ENCODE measurements at places on chromosomes 11 and 22.
A peak's percentile ranks its signal among the peaks of the same experiment; 100 is the strongest.

- DNase-seq = no peak
These were observed 352.3 kb upstream of the B3GAT1 start for GRCh38 chr11:134764367-134764766.

DNA sequence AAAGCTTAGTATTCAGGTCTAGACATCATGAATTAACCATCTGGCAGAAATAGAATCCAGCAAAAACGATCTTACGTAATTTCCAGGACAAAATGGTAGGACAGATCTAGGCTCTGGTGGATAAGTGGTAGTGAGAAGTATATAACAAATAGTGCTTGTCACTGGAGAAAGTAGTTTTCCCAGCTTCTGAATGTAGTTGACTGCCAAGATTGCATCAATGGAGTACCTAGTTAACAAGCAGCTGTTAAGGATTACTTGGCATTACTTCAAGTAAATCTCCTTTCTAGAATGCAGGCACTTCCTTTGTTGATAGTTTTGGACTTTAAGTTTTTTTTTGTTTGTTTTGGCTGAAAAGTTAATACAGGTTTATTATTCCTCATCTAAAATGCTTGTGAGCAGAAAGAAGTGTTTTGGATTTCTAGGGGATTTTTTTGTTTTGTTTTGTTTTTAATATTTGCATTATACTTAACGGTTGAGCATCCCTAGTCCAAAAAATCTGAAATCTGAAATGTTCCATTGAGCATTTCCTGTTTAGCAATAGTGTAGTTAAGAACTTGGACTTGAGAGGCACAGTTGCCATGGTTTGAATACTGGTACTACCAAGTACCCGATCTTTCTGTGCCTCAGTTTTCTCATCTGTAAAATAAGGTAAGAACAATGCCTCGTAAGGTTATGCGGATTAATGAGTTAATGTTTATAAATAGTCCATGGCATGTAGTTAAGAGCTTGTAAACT lies 20.3 kb downstream of the FAM118B start:
- DNase-seq = peak; percentile 8

- DNase-seq = no peak
These were observed 41.3 kb downstream of the CECR2 start for GRCh38 chr22:17410576-17410975.

DNA sequence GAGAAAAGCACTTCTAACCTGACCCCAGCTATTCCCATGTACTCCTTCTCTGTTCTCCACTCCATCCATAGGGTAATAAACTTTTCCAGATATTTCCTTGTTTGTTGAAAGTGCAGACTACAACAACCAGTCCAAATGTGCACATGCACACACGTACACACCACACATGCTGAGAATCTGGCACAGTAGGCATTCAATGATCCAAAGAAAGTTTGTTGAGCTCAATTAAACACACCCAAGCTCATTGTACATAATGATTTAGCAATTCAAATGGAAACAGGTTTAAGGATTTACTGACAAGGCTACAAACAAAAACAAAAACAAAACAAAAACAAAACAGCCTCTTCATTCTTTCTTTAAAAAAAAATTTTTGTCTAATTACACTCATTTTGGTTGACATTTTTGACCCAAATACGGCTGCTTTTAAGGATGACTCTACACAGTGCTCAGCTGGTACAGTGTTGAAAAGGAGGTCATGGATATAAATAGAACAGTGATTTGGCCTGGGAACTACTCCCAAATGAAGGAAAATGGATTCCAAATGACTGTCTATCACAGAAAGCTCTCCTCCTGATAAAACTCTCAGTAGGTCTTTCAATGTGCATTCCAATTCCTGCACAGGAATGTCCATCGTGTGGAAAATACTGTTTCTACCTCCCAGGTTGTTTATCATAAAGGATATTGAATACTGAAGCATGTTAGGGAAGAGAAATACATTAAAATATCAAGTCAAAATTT lies 232.2 kb downstream of the GUCY1A2 start:
- no peak for DNase-seq

DNA sequence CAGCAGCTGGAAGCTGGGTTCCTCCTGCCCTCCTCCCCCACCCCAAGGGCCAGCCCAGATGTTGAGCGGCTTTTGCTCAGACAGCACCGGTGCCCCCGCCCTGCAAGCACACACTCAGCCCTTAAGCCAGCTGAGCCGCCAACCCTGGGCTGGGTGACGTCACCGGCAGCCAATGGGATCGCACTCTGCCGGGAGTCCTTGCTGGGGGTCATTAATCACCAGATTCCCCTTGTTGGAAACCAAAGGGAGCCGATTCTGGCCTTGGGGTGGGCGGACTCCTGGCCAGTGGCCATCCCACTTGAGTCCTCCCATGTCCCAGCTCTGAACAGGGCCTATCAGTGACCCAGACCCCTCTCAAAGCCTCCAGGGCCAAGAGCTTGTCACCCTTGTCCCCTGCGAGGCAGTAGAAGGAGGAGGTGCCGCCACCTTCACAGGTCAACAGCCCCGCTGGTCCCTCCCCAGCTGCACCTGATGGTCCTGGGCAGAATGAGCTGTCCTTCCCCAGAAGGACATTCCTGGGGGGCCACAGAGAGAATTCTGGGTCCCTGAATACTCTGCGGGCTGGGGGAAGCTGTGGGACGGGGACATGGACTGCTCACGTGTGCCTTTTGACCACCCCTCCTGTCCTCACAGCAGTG lies 7.4 kb downstream of the DUSP8 start:
- DNase-seq = peak; percentile 60

DNA sequence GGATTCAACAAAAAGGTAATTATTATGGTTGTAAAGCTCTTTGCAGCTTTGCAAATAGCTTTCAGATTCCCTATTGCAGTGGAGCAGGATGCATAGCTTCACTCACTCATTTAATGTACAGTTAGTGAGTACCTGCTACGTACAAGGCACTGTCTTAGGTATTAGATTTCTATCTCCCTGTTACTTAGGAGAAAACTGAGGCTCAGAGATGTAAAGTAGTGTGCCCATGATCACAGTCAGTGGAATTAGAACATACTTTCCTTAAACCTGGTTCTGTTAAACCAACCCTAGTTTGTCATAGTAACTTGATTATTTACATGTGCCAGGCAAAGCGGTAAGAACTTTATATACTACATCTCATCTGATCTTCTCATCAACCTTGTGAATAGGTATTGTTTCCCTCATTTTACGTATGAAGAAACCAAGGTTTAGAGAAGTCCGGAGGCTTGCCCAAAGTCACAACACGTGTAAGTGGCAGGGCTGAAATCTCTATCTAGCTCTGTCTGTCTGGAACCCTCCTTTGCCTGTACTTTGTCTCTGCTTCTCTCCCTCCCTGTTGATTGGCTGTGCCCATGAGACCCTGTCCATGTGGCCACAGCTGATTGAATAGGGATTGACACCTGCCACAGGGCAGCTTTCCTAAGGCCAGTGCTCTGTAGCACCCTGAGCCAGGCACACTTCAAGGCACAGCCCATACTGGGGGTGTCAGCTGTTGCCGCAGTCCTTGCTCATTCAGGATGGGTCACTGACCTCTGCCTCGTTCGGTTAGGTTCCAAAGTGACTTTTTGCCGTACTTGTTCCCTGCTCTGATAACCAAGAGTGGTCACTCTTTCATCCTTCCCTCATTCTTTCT lies 63.8 kb upstream of the PRSS23 start:
- no peak for DNase-seq

DNA sequence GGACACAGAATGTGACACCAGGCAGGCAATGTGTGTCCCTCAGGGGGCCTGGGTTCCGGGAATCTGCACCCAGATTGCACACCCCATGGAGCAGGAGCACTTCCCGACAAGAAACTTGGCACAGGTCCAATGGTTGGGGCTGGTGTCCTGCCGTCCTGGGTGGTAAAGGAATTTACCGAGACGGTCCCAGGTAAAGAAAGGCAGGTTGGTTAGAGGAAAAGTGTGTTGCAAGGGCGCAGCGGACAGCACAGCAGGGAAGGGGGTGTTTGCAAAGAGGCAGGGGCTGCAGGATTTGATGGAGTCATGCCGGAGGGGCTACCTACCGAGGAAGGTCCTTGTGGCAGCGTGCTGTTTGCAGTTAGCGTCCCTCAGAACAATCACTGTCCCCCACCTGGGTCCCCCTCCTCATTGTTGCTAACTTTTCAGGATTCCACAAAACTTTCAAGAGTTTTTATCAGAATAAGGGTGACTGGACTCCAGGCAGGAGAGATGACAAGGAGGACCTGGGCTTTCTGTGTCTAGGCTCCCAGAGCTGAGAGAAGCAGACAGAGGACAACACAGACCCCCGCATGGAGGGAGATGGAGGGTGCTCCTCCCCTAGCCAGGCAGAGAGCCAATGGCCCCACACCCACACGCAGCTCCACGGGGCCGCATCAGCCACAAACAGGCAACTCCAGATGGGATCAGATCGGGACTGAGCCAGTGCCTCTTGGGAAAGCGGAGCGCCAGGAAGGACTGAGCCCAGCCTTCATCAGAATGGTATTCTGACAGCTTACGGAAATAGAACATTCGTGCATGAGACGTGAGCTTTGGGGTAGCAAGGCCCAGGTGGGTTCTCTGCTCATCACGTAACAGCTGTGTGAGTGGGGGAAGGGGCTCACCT lies 1423.9 kb downstream of the BRD1 start:
- no peak for DNase-seq

DNA sequence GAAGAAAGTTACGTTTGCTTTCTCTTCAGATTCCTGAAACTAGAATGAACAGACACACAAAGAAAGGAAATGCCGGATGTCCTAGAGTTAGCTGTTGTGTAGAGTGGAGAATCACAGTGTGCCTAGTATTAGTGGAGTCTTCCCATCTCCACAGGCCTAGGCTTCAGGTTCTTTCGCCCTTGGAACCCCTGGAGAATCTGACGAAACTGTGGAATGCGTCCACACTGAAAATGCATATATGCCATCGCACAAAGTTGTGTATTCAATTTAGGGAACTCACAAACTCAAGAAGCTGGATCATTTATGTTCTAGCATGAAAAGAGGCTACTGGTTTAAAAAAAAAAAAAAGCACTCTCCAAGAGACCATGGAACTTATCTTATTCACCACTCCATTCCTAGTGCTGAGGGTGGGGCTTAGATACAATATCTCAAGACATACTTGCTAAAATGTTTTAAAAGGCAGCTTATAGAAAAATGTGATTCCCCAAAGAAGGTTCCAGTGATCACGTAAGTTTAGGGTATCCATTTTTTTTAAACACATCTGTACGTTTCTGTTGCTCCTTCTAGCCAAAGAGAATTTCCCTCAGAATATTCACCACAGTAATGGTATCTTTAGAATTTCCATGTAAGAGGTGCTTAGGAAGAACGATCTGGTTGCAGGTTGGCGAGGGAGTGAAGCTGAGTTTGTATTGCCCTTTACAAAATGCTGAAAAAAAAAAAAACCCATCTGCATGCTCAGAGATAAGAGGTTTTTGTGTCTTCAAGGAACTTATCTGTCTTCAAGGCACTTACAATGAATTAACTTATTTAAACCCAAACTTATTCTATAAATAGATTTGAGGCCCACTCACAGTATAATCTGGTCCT lies 20.0 kb downstream of the MAML2 start:
- no peak for DNase-seq

DNA sequence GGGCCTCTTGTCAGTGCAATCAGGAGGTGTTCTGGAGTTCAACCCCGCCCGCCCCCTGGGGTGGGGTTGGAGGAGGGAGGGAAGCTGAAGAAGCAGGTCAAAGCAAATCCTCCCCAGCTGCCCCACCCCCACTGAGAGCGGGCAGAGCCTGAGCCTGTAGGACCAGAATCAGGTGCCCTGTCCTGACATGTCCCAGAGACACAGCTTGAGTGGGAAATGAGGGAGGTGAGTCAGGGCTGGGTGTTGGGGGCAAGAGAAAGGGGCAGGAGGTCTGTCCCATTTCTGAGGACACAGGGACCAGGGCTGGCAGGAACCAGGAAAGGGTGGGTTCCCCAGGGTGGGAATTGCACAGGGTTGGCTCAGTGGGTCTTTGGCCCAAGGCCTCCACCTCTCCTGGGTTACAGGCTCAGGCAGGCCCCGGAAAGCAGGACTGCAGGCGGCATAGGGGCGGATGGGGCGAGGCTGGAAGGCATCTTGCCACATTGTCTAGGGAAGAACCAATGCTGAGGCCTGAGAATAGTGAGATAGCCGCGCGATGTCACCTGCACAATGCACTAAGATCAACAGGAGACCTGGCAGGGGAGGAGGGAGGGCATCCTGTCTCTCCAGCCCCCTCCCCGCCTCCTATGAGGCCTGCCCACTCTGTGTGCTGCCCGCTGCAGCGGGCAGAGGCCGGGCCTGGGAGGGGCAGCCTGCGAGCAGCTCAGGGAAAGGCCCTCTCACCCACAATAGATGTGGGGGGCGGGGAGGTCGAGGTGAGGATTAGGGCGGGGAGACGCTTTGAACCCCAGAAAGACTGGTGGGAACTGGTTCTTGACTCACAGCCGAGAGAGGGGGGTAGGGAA lies 32.4 kb downstream of the NECTIN1 start:
- DNase-seq = no peak

DNA sequence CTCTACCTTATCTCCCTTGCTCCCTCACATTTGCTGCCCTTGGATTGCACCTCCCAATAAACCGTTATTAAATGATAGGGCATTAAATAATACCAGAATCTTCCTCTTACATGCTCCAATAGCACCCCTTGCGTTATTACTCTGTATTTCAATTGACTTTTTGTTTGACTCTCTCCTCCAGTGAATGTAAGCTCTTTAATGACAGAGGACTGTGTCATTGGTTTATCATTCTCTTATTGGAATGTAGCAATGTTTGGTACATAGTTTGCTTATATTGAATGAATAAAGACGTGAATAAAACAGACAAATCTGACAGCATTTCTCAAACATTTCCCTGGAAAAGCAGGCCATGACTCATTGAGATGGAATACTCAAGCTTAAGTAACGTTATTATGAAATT lies 8.7 kb upstream of the MPEG1 start:
- peak; percentile 66 for DNase-seq

- no peak for DNase-seq
These were observed 118.4 kb downstream of the KIAA1671 start for GRCh38 chr22:25070956-25071355.

DNA sequence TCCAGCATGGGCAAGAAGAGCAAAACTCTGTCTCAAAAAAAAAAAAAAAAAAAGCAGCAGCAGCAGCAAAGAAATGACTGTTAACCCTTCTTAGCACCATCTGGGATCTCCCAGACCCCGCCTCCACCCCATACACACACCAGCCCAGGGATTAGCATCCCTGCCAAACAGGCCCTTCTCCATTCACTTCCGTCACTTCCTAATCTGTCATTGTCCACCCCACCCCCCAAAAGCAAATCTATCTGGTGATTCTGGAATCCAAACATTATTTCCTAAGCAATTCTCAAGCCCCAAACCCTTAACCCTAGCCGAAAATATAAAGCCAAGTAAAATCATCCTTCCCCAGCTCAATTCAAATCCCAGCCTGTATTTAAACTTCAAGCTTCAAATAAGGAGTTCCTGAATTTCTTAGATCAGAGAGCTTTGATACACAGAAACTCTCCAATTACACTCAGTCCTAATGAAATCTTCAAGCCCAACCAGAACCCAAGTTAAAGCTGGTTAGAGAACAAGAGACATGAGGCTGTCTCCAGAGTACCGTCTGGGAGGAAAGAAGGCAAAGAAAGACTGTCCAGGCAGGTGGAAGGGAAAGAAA lies 6.0 kb upstream of the AHNAK start:
- no peak for DNase-seq

All from fibroblast of skin of left quadriceps (primary cell).